ENCODE measurements at places on chromosomes 5 and 9.

GRCh38 chr5:73433982-73434342, 14.6 kb downstream of the FOXD1 start:
- peak; percentile 48 for DNase-seq

- no peak for DNase-seq
These were observed 107.2 kb upstream of the STC2 start for GRCh38 chr5:173435447-173435846.

DNA sequence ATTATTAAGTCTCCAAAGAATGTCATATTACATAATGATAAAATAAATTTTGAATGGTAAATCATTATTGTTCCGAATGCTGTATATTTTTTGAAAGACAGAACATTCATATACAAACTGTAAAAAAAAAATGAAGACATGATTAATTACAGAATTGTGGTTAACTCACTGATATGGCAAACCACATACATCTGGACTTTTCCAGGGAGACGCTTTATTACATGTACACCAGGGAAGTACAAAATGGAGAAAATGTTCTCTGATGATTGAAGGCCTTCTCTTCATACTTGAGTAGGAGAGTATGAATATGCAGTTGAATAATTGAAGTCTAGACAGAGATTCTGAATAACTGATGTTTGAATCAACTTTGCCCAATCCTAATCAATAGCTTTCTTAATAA, 1886.9 kb downstream of the EFNA5 start:
- no peak for DNase-seq

DNA sequence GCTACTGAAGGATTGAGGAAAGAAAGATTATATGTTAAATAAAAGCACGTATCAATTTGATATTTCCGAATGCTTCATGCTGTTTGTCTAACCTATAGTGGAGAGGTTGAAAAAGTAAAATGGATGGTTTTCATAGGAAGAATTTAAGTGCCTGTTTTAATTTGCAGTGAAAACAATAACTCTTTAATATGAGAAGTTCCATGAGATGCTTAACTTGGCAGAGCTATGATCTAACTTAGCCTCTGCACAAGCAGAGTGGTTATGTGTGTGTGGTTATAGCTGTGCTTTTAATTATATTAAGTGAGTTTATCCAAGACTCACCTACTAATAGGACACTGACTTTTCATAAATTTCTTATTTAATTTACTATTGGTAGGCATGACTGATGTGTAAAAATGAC, 57.4 kb downstream of the AOPEP start:
- DNase-seq = no peak

DNA sequence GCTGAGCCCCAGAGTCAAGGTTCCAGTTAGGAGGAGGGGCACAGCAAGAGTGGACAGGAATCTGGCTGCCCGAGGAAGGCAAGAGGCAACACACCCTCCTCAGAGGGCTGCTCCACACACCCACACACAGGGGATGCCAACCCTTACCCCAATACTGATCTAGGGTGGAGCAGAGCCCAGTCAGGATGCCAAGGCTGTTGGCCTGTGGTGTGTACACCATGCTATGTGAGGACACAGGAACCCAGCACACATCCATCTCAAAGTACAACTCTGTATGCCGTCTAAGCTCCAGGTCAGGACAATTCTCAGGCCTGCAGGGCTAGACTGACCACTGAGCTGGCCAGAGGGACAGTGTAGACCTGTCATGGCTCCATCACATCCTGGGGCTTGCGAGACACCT, 2.6 kb downstream of the SEPTIN8 start:
- DNase-seq = no peak

DNA sequence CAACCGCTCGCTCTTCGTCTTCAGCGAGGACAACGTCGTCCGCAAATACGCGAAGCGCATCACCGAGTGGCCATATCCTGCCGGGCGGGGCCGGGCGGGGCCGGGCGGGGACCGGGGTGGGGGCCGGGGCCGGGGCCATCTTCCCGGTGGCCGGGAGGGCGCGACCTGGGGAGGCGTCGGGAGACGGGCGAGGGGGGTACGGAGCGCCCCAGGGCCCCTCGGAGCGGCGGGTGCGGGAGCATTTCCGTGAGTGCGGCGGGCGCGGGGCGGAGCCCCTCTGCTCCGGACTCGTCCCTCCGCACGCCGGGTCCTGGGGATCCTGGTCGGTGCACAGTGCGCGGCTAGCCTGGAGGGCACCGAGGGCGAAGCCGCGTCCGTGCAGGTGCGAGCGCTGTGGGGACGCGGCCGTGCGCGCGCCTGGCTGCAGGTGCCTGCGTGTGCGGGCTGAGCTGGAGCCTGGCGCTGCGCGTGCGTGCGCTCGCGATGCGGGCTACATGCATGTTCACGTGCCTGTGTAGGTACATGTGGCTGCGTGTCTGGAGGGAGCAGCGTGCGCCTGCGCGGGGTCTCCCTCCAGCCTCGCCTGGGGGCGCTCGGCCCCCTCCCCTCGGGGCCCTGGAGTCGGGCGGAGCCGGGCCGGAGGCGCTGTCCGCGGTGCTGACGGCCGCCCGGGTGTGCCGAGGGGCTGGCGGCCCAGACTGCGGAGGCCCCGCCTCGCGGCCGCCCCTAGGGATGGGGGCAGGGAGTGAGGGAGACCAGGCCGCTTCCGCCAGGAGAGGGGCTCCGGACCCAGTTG, 762 bp downstream of the CACNA1B start:
- peak; percentile 72 for DNase-seq

DNA sequence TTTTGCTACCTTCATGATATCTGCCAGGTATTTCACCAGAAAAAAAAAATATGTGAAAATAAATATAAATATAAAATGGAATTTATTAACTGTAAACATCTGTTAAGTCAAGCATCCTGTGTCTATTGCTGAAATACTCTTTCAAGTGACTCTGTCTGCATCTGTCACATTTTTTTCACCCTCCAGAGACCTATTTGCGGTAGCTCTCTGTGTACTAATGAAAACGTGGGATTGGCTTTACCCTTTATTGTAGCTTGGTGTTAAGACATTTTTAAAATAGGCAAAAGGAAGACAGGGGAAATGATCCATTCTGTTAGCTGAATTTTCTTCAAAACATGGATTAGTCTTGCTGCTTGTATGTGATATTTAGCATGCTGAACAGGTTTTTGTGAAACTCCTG, 536.0 kb upstream of the WWC1 start:
- no peak for DNase-seq

DNA sequence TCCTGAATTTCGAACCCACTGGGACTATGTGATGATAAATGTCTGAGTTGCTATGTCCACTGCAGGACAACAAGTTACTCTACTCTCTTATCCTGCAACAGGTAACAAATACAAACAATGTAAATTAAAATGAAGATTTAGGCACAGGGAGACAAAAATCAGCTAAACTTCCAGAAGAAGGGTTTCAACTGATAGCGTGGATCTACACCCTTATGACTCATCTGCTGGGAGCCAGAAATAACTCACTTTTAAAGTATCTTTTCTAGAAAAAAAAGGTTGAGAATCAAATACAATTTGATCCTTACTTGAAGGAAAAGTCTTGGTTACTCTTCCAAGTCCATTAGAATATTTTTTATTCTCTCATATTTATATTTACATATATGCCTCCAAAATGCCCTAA, 21.4 kb downstream of the PJA2 start:
- DNase-seq = no peak

DNA sequence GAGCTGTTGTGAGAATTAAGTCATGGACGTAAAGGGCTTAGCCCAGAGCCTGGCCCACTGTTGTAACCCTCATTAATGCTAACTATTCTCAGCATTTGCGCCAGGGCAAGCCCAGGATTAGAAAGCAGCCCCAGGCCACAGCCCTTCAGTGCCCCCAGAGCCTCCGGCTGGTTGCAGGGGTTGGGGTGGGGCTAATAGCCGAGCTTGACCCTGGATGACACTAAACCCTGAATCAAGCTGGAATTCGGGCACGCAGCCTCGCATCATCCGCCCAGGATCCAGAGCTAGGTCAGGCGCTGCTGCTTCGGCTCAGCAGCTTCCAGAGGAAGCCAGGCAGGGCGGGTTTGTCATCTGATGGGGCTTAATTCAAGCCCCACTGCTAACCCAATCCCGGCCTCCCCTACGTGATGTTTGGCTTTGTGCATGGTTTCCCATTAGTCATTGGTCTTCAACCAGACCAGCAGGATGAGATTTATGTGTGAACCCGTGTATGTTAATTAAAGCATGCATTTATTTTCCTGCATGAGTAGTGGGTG, 1.2 kb upstream of the MEGF9 start:
- DNase-seq = peak; percentile 41

DNA sequence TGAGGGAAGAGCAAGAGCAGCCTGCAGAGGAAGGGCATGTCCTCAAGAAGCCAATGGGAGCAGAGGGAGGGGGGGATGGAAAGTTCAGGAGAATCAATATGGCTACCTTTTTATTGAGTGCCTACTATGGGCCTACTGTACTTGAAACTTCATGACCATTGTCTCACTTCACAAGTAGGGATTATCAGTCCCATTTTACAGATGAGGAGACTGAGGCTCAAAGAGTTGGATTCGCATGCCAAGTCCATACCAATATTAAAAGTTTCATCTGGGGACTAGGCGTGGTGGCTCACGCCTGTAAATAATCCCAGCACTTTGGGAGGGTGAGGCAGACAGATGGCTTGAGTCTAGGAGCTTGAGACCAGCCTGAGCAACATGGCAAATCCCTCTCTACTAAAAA, 40.0 kb downstream of the RFK start:
- no peak for DNase-seq

DNA sequence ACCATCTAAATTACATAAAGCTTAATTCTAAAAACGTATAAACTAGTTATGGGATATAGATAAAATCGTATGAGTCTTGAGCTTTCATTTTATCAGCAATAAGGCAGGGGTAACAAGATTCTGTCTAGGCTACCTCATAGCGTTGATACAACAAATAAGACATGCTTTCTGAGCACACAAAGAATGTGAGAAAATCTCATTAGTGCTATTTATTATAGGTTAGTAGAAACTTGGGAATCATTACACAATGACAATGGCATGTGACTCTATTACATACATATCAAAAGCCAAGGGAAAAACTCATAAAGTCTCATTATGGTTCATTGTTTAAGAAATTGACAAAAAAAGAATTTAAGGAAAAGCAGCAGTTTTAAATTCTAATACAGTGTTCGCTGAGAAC, 448.6 kb downstream of the PLK2 start:
- DNase-seq = no peak

GRCh38 chr9:78438211-78438610, 141.3 kb downstream of the PSAT1 start:
- no peak for DNase-seq

DNA sequence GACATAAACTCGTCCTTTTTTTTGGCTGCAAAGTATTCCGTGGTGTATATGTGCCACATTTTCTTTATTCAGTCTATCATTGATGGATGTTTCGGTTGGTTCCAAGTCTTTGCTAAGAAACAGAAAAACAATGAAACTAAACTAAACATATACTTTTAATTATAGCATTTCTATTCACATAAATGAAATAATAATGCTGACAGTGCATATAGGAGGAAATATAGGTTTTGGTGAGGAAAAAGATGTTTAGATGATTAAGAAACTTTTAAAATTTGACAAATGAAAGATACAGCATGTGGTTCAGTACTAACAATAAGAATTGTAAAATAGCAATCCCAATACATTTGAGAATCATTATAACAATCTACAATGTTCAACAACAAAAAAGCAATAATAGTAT, 1094.5 kb upstream of the CDH6 start:
- no peak for DNase-seq

- DNase-seq = no peak
These were observed 247.1 kb upstream of the PANK3 start for GRCh38 chr5:168826246-168826725.
